Activated CD8-positive, alpha-beta memory T cell treated with anti-CD3 and anti-CD28 coated beads, Interleukin-2, amount 50 U/mL, for 4 hours (primary cell): ENCODE measurements at places on chromosomes 12 and 14.

DNA sequence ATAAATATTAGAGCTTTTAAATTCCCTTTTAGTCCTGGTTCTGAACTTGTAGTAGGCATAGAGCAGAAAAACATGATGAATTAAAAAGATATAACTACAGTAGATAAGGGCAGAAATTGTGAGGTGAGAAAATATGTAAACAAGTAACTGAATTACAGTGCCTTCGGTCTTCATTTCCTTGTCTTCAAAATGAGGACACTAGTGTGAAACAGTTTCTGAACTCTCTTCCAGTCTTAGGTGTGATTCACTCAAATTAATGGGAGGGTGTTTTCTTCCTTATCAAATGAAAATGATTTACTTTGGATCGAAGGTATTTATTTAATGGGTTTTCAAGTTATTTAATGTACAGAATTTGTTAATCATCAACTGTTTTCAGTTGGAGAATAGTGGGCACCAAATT lies 1.5 kb downstream of the FGD4 start:
- no peak for DNase-seq

- no peak for DNase-seq
Observed at GRCh38 chr14:96938946-96939345, 141.8 kb downstream of the VRK1 start.

DNA sequence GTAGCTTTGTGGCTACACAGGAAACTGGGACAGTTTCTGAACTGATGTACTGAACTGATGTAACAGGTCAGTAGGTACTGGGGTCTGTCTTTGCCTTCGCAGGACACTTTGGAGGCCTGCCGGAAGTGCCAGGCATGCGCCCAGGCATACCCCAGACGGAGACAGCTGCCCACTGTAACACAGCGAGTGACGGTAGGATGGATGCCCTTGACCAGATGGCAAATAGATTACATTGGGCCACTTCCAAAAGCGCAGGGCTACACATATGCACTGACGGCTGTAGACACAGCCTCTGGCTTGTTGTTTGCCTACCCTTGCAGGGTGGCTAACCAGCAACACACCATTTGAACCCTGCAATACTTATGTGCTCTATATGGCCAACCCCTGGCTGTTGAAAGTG lies 94.1 kb upstream of the TMPO start:
- no peak for DNase-seq

GRCh38 chr12:14938301-14938700 lies at the start of gene ERP27:
TSS of gene ERP27 (minus strand) at chr12:14938537. CDS start at chr12:14938508, 29 bp downstream.
- no peak for DNase-seq

- DNase-seq, result no peak
Observed at GRCh38 chr12:66647034-66647691, 31.7 kb downstream of the GRIP1 start.

DNA sequence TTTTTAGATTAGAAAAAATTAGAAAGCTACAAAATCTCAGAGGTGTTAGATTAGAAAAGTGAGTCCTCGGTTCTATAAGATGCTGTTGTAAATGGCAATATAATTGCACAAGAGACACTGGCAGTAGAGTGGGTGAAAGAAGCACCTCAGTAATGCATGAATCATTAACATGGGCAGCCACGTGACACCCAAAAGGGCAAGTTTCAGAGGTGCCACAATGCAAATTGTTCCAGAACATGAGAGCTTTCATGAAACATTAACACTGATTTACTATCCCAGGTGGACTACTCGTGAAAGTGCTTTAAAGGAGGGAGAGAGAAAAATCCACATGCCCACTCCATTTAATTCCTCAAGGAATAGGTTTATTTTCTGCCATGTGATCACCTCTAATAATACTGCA lies 108.4 kb downstream of the PTPRR start:
- DNase-seq, result no peak

DNA sequence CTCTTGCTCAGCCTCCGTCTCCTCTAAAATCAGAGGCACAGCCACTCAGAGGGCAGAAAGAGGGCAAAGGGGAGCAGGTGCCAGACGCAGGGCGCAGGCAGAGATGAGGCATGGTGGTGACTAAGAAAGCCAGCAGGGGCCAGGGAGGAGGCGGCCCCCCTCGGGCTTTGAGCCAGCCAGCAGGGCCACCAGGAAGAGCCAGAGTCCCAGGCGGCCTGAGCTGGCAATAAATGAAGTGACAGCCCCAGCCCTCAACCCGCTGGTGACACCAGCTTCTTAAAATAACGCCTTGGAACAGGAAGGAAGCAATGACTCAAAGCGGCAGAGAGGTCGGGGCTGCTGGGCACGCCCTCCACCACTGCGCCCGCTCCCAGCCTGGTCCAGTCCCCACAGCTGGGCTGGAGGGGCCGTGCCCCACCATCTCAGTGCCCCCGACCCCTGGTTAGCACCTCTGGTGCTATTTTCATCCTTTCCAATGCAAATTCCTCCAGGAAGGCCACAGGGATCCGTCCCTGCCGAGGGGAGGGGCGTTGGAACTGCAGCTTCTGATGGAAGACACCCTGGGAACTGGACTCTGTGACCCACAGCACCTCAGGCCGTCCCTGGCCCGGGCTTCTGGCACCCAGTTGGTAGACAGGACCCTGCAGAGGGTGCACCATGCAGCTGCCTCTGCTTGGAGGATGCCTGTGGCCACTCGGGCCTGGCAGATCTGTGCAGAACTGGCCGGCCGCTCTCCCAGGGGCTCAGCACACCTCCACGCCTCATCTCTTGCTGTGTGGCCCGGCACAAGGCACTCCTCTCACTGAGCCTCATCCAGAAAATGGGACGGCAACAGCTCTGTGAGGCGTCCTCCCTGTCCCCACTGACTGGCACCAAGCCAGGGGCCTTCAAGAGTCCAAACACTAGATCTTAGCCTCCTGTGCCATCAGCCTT lies 113.7 kb downstream of the NCOR2 start:
- DNase-seq, result peak; percentile 88

- DNase-seq, result no peak
Observed at GRCh38 chr12:43306066-43306465, 245.9 kb downstream of the ADAMTS20 start.

DNA sequence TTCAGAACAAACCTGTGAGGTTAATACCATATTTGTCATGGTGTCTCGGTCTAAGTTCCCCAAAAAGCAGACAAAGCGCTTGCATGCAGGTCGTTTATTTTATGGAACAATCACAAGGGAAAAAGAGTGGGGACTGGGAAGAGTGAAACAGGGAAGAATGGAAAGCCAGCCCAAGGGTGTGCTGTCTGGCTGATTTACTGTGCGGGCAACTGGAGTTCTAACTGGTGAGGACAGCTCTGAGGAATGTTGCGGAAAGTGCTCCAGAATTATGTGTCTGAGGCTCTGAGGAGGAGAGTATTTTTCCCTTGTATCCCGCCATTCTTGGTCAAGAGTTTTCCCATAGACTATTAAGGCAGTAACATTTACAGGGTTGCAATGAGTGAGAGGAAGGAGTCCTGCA lies 465.4 kb downstream of the RMST start:
- no peak for DNase-seq

DNA sequence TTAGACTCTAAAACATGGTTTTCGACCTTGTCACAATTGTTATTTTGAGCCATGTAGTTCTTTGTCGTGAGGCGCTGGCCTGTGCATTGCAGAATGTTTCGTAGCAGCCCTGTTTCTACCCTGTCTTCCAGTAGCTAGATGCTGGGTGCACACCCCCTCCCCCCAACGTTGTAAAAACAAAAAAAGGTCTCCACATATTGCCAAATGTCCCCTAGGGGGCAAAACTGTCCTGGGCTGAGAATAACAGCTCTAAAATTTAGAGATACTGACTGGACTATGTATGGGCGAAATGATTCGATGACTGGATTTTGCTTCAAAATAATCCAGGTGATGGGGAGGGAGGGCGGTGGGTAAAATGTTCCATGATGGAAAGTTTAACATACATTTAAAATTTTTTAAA lies 126.1 kb upstream of the FUT8 start:
- DNase-seq, result peak; percentile 23

DNA sequence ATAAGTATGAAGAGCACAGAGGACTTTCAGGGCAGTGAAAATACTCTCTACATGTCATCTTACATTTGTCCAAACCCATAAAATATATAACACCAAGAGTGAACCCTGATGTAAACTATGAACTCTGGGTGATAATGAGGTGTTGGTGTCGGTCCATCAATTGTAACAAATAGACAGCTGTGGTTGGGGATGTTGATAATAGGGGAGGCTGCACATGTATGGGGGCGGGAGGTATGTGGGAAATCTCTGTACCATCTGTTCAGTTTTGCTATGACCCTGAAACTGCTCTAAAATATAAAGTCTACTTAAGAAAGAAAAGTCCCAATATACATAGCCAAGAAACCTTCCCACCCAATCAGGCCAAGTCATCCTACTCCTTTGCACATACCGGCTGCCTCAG lies 88.5 kb downstream of the GPR135 start:
- no peak for DNase-seq

DNA sequence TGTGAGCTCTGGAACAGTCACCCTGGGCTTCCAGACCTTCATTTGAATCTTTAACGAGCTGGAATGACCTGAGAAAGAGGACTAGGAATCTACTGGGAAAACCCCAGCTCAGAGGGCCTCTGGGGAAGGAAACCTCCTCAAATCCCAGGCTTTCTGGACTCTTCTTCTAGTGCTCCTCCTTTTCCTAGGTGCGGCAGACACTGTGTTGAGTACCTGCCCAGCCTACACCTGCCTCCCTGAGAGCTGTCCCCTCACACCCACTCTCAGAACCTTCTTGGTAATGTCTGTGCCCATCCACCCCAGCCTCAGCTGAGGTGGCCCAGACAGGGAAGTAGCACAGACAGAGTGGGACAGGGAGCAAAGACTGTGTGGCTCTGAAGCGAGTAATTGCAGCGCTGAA lies 47.9 kb upstream of the TMEM263 start:
- DNase-seq, result no peak

- no peak for DNase-seq
Observed at GRCh38 chr14:21671371-21671770, 2.2 kb downstream of the OR4E1 start.

DNA sequence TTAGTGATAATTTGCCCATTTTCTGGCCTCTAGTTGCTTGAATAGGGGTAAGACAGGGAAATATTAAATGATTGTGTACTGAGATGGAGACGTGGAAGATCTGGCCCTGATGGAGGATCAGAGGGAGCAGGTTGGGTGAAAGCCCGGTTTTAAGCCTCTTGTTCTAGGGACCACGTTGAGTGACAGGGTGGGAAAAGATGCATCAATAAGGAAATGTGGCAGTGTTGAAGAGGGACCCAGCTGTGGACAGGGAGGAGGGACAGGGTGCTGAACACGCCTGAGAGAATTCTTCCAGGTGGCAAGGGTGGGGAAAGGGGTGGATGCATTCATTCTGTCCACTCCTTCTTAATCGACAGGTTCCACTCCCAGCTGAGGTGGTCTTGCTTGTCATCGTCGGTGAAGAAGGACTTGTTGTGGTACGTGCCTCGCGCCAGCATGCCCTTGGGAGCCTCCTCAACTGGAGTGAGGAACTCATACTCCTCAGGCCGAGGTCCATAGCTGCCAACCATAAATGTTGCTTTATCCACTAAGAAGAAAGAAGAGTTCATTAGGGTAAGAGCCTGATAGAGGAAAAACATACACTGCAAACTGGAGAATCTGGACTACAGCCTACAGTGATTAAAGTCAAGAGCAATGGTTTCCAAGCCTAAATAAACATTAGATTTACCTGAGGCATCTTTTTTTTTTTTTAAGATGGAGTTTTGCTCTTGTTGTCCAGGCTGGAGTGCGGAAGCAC lies 4.0 kb upstream of the ERP27 start:
- DNase-seq, result no peak

DNA sequence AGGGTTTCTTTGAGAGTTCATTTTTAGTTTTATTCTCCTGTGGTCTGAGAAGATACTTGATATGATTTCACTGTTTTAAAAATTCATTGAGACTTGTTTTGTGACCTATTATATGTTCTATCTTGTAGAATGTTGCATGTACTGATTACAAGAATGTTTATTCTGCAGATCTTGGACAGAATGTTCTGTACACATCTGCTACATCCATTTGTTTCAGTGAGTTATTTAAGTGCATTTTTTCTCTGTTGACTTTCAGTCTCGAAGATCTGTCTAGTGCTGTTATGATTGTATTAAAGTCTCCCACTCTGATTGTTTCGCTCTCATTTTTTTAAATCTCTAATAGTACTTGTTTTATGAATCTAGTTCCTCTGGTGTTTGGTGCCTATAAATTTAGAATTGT lies 1319.8 kb downstream of the TMEM121 start:
- no peak for DNase-seq

DNA sequence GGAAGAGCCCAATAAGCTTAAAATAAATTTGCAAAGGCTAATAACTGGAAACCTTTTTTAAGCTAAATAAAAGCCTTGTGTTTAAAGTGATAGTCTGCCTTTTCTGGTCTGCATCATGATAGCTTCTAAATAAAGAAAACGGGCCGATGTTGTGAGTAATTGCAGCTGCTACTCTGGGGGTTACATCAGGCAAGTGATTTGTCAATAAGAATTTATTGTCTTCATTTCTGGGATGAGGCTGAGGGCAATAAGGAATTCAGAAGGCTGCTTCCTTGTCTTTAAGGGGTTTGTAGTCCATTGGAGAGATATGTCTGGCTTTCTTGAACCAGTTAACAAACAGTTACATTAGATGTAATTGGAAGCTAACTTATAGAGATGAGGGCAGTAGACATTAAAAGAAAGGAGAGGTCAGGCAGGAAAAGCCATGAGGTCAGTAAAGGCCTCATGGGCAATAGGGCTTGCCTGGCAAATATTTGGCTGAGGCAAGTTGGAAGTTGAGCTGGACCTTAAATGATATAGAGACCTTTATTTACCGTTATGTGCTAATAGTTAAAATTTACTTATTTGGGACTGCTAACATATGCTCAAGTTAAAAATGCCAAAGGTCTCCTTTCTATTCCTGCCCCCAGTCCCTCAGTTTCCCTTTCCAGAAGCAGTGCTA lies 85.0 kb downstream of the CRADD start:
- DNase-seq, result no peak

DNA sequence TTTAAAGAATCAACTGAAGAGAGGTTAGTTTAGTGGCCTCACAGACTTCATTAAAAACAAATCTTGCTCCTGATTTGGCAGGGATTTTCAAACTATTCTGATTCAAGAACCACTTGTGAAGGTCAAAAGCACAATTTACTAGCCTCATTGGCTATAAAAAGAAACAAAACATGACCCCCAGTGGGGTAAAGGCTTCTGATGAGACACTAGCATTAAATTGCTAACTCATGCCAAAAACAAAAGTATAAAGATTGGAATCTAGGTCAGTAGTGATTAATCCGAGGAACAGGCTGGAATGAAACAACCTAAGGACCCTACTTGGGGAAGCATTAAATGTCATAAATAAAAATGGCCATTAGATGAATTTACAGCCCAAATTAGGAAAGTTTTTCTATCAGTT lies 312.3 kb downstream of the PAWR start:
- no peak for DNase-seq

GRCh38 chr14:54797556-54797955 lies 105.1 kb downstream of the GCH1 start:
- DNase-seq, result no peak

DNA sequence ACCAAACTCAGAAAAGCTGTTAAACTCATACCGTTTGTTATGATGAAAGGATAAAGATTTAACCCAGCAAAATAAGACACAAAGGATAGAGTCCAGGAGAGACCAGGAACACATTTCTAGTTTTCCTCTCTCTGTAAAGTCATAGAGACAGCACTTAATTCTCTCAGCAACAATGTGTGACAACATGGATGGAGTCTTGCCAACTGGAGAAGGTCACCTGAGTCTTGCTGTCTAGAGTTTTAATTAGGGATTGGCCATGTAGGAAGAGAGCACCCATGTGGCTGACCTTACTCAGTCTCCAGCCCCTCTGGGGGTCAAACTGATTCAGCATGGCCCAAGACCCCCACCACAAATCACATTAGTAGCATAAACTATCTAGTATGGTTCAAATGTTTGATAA lies 151.0 kb upstream of the ATF7IP start:
- no peak for DNase-seq
